ENCODE measurements at places on chromosomes 11 and 22. TPM values are rescaled to one million over a fixed set of nuclear protein-coding genes. Genes with fewer than 3 reads are reported as not detected.

PGR gene
- polyA plus RNA-seq = 0.39 TPM

- no peaks in the 10 kb centered on the region for H3K4me1 ChIP-seq
- no peak overlapping the region for H3K4me3 ChIP-seq
- no peaks in the 10 kb centered on the region for H3K27me3 ChIP-seq
- H3K27ac ChIP-seq = no peak overlapping the region
- no peak for DNase-seq
Measured at GRCh38 chr11:36385121-36385970, 89.3 kb downstream of the PRR5L start.

- H3K27me3 ChIP-seq = no peaks in the 10 kb centered on the region
- H3K4me1 ChIP-seq = peaks cover 36% of the 10 kb centered on the region
- H3K27ac ChIP-seq = peak within 1 kb of the TSS; percentile 72
- peak; percentile 86 for DNase-seq
Measured at GRCh38 chr22:23772649-23773473, at the start of gene MMP11. TSS of gene MMP11 (plus strand) at chr22:23772849. CDS start at chr22:23772871, 22 bp downstream.

GRCh38 chr11:13993096-13993765 lies 30.7 kb downstream of the SPON1 start:
- H3K27ac ChIP-seq = peak overlapping the region; percentile 93
- no peaks in the 10 kb centered on the region for H3K27me3 ChIP-seq
- H3K4me3 ChIP-seq = no peak overlapping the region
- no peaks in the 10 kb centered on the region for H3K36me3 ChIP-seq

- no peaks in the 10 kb centered on the region for H3K4me1 ChIP-seq
- no peak overlapping the region for H3K27ac ChIP-seq
- H3K27me3 ChIP-seq = peaks cover 47% of the 10 kb centered on the region
- no peaks in the 10 kb centered on the region for H3K36me3 ChIP-seq
- DNase-seq = no peak
- H3K4me3 ChIP-seq = no peak overlapping the region
Measured at GRCh38 chr11:127028648-127029047, 28.1 kb upstream of the KIRREL3 start.

- H3K4me3 ChIP-seq = no peak overlapping the region
- no peak for DNase-seq
- no peaks in the 10 kb centered on the region for H3K27me3 ChIP-seq
- H3K4me1 ChIP-seq = peaks cover 11% of the 10 kb centered on the region
- H3K36me3 ChIP-seq = no peaks in the 10 kb centered on the region
Measured at GRCh38 chr22:39133871-39134270, 18.6 kb downstream of the CBX7 start.
